ENCODE measurements at places on chromosomes 2 and 18.
A peak's percentile ranks its signal among the peaks of the same experiment; 100 is the strongest.

- no peak for DNase-seq
These were observed 4.8 kb downstream of the OTX1 start for GRCh38 chr2:63055226-63056106.

GRCh38 chr2:72040629-72041571 lies 106.8 kb downstream of the CYP26B1 start:
- DNase-seq, result no peak

DNA sequence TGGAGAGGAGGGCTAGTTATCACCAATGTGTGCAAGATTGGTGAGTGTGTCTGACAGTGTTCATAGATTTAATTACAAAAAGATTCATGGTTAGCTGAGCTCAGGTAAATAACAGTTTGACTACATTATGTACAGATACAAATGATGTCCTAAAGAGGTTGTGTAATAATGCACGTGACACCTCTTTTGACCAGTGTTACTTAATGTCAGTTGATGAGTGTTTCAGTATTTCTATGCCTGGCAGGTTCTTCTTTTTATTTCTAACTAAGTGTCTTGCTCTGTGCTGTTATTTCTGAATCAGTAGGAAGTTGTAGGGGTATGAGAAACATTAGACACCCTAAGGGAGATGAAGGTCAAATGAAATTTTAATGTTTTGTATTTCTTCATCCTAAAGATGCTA lies 7.9 kb upstream of the INHBB start:
- no peak for DNase-seq

GRCh38 chr2:190407662-190408537 lies at the start of gene MFSD6:
Gene MFSD6 (plus strand): TSS chr2:190408355. CDS start chr2:190436030, 27,675 bp downstream.
- DNase-seq, result peak; percentile 33

GRCh38 chr2:109031476-109032228 lies 42.6 kb upstream of the EDAR start:
- peak; percentile 10 for DNase-seq
